Testis (tissue), 5 donors: ENCODE measurements at places on chromosomes 6 and 20. TPM values are rescaled to one million over a fixed set of nuclear protein-coding genes. Genes with fewer than 3 reads are reported as not detected.
A peak's percentile ranks its signal among the peaks of the same experiment; 100 is the strongest.

Gene FAM209B
- 153 TPM for polyA plus RNA-seq

DNA sequence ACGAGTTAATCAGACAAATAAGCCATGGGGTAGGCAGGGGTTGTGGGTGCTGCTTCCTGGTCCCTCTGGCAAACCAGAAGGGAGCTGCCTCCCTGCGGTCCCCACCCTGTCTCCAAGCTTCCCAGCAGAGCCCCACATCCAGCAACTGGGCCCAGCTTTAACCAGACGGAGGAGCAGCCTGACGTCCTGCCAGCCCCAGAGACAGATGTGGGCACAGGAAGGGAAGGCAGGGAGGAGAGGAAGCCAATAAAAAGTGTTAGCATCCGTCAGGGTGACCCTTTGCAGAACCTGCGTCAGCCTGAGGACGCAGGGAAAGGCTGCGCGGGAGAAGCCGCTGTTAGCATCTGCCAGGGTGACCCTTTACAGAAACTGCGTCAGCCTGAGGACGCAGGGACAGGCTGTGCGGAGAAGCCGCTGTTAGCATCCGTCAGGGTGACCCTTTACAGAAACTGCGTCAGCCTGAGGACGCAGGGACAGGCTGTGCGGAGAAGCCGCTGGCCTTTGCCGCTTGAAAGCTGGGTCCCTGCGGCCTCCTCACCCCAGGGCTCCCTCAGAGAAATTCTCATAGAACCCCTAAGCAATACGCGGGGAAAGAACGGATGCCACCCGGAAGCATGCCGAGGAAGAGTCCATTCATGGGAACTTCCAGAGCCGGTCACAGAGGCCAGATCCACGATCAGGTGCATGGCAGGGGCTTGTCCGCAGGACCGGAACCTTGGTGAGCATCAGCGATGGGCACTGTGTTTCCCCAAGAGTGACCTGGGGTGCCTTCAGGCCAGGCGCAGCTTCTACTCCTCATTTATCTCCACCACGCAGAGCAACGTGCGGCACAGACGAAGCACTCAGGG, 15.9 kb downstream of the DLL1 start:
- H3K36me3 ChIP-seq, result no peaks in the 10 kb centered on the region
- no peak overlapping the region for H3K4me3 ChIP-seq
- H3K4me1 ChIP-seq, result peaks cover 18% of the 10 kb centered on the region

GRCh38 chr6:166853371-166854325, 102.7 kb downstream of the RNASET2 start:
- no peak overlapping the region for H3K4me3 ChIP-seq
- H3K27me3 ChIP-seq, result no peaks in the 10 kb centered on the region
- H3K27ac ChIP-seq, result no peak overlapping the region
- no peaks in the 10 kb centered on the region for H3K4me1 ChIP-seq
- DNase-seq, result no peak
- H3K36me3 ChIP-seq, result no peaks in the 10 kb centered on the region

DNA sequence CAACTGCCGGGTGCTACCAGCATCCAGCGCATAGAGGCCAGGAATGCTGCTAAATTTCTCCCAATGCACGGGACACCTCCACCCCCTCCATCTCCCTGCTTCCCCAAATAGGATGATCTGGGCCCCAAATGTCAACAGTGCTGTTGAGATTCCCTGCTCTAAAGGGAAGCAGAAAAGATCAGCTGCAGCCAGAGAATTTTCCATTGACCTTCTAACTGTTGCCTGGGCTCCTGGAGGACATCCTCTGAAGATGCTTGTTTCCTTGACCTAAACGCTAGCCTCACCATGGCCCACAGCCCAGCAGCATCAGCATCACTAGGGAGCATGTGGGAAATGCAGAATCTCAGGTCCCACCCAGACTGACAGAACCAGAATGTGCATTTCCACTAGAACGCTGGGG, 161.3 kb downstream of the GMPR start:
- H3K27ac ChIP-seq, result no peak overlapping the region
- no peaks in the 10 kb centered on the region for H3K27me3 ChIP-seq
- H3K36me3 ChIP-seq, result no peaks in the 10 kb centered on the region
- H3K4me3 ChIP-seq, result no peak overlapping the region

Gene EHMT2
- polyA plus RNA-seq, result 82.2 TPM

GRCh38 chr6:113414511-113414910, 442.6 kb upstream of the MARCKS start:
- DNase-seq, result peak; percentile 49
- H3K4me3 ChIP-seq, result no peak overlapping the region
- no peaks in the 10 kb centered on the region for H3K27me3 ChIP-seq
- H3K27ac ChIP-seq, result no peak overlapping the region

Gene SAMD10
- 3.9 TPM for polyA plus RNA-seq

- no peak overlapping the region for H3K4me3 ChIP-seq
- peak overlapping the region; percentile 39 for H3K27ac ChIP-seq
- no peaks in the 10 kb centered on the region for H3K36me3 ChIP-seq
These were observed 39.0 kb downstream of the B4GALT5 start for GRCh38 chr20:49674383-49675352.

GRCh38 chr20:7879883-7880282, 60.4 kb downstream of the HAO1 start:
- no peaks in the 10 kb centered on the region for H3K4me1 ChIP-seq
- H3K4me3 ChIP-seq, result no peak overlapping the region
- no peak overlapping the region for H3K27ac ChIP-seq
- DNase-seq, result no peak
- H3K27me3 ChIP-seq, result no peaks in the 10 kb centered on the region

DNA sequence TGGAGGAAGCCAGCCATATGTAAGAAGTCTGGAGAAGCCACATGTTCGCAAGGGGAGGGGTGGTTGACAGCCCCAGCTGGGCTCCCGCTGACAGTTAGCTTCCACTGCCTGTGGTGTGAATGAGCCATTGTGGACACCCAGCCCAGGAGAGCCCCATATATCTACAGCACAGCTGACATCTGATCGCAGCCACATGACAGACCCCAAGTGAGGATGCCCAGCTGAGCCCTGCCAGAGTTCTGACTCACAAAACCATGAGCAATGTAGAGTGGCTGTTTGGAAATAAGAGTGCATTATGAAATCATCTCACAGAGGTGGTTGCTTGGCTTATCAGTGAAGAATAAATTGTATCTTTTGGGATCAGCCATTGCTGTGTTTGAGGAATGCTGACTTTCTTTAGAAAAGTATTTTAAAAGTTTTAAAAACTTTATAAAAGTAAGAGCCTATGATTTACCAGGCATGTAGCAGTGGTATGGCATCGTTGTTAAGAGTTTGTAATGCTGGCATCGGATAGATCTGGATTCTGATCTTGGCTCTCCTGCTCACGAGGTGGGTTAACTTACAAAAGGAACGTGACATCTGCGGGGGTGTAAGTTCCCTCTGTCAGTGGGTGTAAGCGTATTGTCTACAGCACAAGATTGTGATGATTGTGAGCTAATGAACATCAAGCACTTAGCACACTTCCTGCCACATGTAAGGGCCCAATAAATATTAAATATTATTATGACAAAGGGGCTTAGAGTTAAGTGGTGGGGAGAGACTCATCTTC, 24.1 kb downstream of the CFAP61 start:
- H3K4me1 ChIP-seq, result no peaks in the 10 kb centered on the region
- H3K27ac ChIP-seq, result no peak overlapping the region
- DNase-seq, result no peak
- no peak overlapping the region for H3K4me3 ChIP-seq
- H3K36me3 ChIP-seq, result no peaks in the 10 kb centered on the region
- H3K27me3 ChIP-seq, result no peaks in the 10 kb centered on the region
